ENCODE measurements at places on chromosomes 6 and 20.

- no peak for DNase-seq
Measured at GRCh38 chr6:71246596-71246995, 42.0 kb upstream of the OGFRL1 start.

- DNase-seq = peak; percentile 45
Measured at GRCh38 chr20:21505810-21506530, 7.9 kb downstream of the NKX2-2 start.

DNA sequence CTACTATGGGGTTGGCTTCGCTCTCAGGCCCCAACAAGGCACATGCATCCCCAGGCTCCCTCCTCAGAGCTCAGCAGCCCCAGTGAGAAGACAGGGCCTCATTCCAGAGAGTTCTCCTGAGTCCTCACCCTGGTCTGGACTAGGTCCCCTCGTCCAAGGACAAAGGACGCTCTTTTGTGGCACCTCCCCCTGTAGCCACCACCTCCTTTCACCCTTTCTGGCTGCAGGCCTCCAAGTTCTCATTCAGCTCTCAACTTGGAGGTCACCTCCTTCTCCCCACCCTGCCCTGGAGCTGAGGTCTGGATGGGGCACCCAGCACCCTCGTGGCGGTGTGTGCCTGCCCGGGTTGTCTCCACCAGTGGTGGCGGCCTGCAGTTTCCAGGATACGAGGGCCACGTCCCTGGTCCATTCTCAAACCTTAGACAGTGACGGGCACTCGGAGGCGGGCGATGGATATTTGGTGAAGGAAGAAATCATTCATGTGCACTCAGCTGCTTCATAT is 2.5 kb downstream of the UNC93A start:
- no peak for DNase-seq

- no peak for DNase-seq
Measured at GRCh38 chr20:1418350-1418749, 25.5 kb upstream of the FKBP1A start.

DNA sequence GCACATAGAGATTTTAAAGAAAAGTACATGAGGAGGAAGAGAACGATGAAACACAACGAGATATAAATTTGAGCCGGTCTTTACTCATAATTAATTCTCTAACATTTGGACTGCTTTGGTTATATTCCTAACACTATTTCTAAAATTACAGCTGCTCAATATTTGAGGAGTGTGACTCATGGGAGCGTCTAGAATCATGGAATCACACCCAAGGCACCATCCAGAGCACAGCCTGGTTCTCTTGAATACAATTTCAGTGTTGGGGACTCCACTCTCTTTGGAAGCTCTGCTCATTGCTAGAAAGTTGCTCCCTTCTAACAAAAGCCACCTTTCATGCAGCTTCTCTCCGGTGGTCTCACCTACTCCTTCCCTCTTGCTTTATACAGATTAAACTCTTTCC is 64.4 kb downstream of the LY86 start:
- no peak for DNase-seq

DNA sequence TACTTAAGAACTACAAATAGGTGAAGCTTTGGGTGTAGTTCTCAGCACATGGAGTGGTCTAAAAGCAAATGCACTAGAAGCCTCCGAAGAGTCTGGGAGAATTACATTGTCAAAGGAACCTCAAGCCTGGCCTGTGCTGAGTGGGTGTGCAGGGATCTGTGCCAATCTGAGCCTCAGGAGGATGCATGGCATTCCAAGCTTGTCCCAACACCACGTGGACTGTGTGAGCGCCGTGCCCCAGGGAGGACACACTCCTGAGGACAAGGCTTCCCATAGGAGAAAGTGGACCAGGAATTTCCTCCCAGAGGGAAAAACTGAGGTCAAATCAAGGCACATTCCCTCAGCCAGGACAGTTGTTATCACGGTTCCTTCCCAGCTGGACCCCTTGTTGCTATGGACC is 185.8 kb downstream of the QKI start:
- no peak for DNase-seq

GRCh38 chr20:47981222-47981621 is 195.9 kb upstream of the SULF2 start:
- DNase-seq = no peak

DNA sequence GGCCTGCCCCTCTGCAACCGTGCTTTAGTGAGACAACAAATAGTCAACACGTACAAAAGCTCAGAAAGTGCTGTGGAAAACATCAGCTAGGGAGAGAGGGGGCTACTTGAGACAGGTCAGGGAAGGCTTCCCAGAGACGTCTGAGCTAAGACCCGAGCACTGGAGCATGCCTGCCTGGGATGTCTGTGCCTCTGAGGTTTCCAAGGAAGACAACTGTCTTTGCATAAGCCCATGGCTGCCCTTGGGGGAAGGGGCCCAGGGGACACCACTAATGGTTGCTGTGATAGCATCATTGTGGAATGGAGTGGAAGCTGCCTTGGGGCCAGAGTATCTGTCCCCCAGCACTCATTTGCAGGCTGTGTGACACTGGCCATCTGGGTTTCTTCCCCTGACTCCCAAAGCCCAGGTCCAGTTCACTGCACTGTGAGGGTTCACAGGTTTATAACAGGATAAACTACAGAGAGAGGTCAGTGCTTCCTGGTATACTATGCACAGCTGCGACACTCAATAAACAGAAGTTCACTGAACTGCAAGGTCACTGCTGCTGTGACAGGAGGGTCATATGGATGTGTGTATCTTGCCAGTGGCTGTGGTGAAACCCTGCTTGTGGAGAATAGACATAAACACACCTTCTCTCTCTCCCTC is 1.5 kb upstream of the ARFGEF2 start:
- DNase-seq = no peak

GRCh38 chr6:17908831-17909230 is 78.6 kb downstream of the KIF13A start:
- no peak for DNase-seq

- DNase-seq = no peak
Measured at GRCh38 chr6:130216620-130217019, 6.1 kb downstream of the SAMD3 start.

- peak; percentile 37 for DNase-seq
Measured at GRCh38 chr6:26554697-26555504, 16.7 kb downstream of the HMGN4 start.

GRCh38 chr6:30325150-30325872 is 1.4 kb upstream of the TRIM39 start:
- peak; percentile 82 for DNase-seq

DNA sequence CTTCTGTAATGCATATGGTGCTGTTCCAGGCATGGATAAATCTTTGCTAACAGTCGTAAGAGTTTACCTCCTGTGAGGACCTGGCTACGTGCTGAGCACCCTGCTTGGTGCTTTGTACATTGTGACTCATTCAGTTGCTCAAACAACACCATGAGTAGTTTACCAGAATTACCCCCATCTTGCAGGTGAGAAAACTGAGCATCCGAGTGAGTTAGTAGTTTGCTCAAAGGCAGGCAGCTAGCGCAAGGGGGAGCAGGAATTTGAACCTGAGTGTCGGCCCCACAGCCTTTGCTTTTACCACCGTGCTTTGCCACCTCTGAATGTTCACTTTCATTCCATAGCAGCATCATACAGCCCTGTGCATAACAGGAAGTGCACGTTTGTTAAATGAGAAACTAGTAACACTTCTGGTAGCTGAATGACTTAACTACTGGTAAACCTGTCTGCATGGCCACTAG is 121.9 kb downstream of the MTHFD1L start:
- peak; percentile 4 for DNase-seq

- no peak for DNase-seq
Measured at GRCh38 chr20:10779911-10780310, 106.1 kb upstream of the JAG1 start.

- DNase-seq = no peak
Measured at GRCh38 chr6:47407300-47408281, 70.0 kb upstream of the CD2AP start.

DNA sequence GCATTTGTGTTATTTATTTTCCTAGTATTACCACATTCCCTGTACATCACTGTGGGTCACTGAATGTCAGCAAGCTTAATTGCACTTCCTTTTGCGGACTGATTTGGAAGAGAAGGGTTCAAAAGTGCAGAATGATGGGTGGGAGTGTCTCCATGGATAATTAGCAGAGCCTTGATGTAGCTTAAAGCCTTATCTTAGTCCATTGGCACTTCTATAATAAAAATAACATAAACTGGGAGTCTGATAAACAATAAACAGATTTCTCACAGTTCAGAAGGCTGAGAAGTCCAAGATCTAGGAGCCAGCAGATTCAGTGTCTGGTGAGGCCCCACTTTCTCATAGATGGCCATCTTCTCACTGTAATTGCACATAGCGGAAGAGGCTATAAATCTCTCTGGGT is 501.1 kb upstream of the POU3F2 start:
- DNase-seq = no peak

DNA sequence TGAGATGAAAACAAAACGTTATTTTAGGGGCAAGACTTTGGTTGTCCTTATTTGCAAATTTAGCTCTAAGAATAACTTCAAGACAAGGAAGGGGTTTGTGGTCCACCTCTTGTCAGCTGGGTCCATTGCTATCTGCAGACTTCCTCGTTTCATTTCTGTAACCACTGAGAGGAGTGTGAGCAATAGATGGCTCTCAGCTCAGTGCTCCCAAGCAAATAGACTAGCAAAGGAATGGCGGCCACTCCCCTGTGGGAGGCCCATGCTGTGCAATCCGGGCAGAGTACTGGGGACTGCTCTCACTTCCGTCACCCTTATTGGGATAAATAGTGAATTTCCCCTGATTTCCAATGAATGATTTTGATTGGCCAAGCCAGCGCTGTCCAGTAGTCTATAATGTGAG is 176.6 kb downstream of the ZDHHC14 start:
- DNase-seq = no peak

DNA sequence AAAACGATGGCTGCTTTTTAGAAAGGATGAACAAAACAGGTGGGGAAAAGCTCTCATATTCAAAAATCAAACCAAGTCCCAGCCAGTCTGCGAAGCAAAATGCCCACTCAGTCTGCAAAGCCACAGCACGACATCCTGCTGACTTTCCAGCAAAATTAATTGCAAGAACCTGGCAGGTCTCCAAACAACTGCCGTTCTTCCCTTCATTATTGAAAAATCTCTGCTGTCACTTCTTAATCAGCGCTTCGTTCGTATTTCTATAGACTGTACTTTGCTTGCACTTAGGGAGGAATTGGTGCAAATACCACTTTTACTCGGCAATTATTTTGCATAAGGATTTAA is 222.4 kb downstream of the CBLN4 start:
- DNase-seq = no peak

- no peak for DNase-seq
Measured at GRCh38 chr6:25065666-25066065, 129.9 kb upstream of the RIPOR2 start.

- DNase-seq = no peak
Measured at GRCh38 chr6:121492536-121492935, 57.1 kb downstream of the GJA1 start.

DNA sequence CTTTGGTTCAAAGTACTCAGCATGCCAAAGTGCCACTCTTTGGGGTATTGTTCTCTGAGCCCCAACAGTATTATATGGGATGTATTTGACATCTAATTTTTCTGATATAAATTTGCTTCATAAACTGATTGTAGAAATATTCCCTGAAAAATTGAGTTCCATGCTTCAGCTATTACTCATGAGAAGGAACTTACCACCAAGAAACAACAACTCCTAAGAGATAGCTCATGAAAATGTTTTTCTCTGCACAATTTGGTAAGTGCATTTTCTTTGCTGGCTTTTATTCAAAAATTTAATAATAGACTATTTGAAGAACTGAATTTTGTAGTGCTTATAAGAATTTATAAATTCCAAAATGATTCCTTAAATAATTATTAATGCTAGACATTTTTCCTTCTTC is 12.8 kb upstream of the TPD52L1 start:
- no peak for DNase-seq

DNA sequence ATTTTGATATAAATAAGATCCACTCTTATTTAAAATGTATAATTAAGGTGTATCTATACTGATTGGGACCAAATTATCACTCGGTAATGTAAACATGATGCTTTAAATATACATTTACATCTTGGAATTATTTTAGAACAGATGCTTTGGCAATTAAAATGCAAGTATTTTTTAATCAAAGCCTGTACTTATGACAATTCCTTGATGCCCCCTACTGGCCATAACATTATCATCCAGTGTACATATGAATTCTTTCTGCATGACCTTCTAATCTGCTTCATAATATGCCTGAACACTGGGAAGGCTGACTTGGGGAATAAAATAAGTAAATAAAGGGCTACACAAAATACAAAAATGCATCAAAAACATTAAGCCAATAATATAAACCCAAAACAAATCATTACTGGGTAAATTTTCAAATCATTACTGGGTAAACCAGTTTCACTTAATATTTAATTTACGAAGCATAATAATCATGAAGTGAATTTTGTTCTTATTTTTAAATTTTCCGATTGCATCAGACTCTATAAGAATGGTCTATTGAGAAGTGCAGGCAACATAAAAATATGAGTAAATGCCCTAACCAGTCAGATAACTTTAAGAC is 65.1 kb downstream of the CGA start:
- no peak for DNase-seq

DNA sequence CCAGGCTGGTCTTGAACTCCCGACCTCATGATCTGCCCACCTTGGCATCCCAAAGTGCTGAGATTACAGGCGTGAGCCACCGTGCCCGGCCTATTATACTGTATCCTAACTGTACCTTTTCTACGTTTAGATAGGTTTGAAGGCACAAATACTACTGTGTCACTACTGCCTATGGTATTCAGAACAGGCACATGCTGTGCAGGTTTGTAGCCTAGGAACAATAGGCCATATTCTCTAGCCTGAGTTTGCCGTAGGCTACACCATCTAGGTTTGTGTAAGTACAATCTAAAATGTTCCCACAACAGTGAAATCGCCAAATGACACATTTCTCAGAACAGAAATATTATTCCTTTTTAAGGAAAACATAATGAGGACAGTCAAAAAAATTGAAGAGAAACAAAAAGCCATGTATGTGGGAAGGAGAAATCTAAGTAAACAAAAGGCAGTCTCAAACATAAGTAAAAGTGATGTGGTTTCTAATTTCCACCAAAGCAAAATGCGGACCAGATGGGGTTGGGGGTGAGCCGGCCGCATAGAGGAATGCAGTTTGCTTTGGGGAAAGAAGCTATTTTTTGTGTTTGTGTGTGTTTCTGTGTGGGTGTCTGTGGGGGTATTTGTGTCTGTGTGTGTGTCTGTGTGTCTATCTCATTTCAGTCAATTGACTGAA is 192.6 kb upstream of the SALL4 start:
- DNase-seq = no peak

GRCh38 chr6:36061236-36061635 is 33.6 kb downstream of the MAPK14 start:
- DNase-seq = no peak

DNA sequence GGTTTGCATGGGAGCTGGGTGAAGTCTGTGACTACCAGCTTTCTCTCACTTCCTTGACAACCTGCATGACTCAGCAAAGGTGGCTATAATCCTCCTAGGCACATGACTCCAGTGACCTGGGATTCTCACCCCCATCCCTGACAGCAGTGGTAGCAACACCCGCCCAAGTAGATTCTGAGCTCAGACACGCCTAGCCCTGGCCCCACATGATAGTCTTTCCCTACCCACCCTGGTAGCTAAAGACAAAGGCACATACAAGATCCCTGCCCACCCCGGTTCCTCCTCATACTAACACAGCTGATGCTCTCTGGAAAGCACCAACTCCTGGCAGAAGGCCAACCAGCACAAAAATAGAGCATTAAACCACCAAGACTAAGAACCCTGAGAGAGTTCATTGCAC is 25.9 kb upstream of the CRISP1 start:
- DNase-seq = no peak

- no peak for DNase-seq
Measured at GRCh38 chr6:149129371-149130077, 188.0 kb upstream of the TAB2 start.

- peak; percentile 76 for DNase-seq
Measured at GRCh38 chr6:137811121-137811915, 55.7 kb upstream of the TNFAIP3 start.

- DNase-seq = no peak
Measured at GRCh38 chr6:80263585-80263984, 157.1 kb downstream of the BCKDHB start.
